ENCODE measurements at places on chromosomes 1 and 21.

GRCh38 chr1:99176753-99177152 is 87.5 kb upstream of the PLPPR4 start:
- no peak for DNase-seq

GRCh38 chr21:45332415-45332814 is 44.7 kb upstream of the POFUT2 start:
- no peak for DNase-seq

- peak; percentile 58 for DNase-seq
These were observed 13.7 kb downstream of the FGR start for GRCh38 chr1:27621051-27621920.

GRCh38 chr1:99849413-99849743 is 783 bp upstream of the AGL start:
- DNase-seq = no peak

GRCh38 chr1:206430031-206430983 is 40.0 kb upstream of the IKBKE start:
- DNase-seq = peak; percentile 61

DNA sequence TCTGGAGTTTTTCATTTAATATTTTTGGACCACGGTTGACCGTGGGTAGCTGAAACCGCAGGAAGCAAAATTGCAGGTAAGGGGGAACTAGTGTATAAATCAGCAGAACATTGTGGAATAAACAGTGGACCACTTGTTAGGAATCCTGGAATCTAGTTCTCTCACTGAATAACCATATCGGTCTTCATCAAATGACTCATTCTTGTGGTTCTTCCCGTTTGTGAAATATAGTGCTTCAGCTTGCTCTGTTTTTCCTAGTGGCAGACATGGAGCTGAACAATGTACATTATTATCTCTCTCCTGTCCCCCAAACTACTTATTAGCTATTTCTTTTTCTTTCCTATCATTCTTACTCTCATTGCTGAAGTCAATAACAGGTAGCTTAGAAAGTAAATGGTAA is 61.9 kb downstream of the HSPA13 start:
- DNase-seq = peak; percentile 0

GRCh38 chr1:91133248-91133647 is 111.4 kb upstream of the ZNF644 start:
- no peak for DNase-seq

GRCh38 chr1:81470275-81470674 is 330.5 kb upstream of the ADGRL2 start:
- DNase-seq = no peak

- DNase-seq = no peak
These were observed 74.9 kb downstream of the MATN1 start for GRCh38 chr1:30648408-30649000.

DNA sequence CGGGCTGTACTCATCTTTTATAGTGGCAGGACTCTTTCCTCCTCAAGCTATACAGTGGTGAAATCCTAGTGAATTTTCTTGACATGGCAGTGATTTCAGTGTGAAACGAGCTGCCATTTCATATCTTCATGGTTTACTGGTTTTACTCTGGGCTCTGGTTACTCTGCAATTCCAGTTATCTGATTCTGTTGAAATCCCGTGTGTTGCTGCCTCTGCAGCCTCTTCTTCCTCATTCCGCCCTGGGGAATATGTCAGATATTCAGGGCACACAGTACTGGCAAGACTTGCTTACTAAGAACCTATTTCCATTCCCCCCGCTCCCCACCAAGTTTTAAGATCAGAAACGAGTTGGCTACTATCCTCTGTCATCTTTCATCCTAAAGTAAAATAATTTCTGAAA is 7.9 kb upstream of the OR2B11 start:
- DNase-seq = no peak

GRCh38 chr1:8294170-8294697 is 23.7 kb upstream of the SLC45A1 start:
- no peak for DNase-seq

GRCh38 chr1:234719454-234720251 is 109.7 kb upstream of the IRF2BP2 start:
- no peak for DNase-seq

DNA sequence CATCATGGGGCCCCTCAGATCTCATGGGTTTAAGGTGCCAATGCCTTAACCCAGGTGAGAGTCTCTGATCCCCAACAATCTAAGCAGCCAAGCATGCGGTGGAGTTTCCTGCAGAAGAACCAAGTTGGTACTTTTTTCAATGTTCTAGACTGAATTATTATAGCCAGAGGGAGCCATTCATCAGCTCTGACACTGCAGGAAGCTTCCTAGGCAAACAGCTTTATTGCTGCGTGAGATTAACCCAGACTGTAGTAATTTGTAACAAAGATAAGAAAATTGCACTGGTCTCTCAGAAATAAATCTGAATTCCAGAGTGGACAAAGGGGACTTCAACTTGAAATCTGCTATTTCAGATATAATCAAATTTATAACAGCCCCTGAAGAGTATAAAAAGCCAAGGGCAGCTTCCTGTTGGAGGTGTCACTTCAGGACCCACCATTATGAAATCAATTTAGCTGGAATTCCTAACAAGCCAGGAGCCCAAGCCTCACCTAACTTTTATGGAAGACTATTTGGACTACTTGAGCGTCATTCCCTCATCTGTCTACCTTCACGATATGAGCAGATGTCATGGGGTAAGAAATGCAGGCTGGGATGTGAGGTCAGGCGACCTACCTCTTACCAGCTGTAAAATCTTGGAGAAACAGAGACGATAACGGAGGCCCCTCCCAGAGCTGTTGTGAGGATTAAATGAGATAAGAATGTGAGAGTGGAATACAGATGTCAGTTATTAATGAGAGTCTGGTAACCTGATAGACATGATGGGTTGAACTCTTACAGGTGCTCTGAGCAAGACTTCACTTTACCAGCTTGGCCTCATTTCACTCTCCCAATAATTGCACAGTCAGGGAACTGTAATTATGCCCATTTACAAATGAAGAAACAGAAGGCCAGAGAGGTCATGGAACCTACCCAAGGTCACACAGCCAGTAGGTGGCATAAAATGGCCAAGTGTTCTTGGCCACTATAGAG is 135.1 kb downstream of the RRAGC start:
- DNase-seq = no peak

GRCh38 chr1:7531562-7532340 is 239.3 kb upstream of the VAMP3 start:
- no peak for DNase-seq

GRCh38 chr1:159089184-159089791 is 12.7 kb upstream of the AIM2 start:
- no peak for DNase-seq

- DNase-seq = peak; percentile 74
These were observed 13.5 kb downstream of the TRAF3IP3 start for GRCh38 chr1:209769171-209769904.

DNA sequence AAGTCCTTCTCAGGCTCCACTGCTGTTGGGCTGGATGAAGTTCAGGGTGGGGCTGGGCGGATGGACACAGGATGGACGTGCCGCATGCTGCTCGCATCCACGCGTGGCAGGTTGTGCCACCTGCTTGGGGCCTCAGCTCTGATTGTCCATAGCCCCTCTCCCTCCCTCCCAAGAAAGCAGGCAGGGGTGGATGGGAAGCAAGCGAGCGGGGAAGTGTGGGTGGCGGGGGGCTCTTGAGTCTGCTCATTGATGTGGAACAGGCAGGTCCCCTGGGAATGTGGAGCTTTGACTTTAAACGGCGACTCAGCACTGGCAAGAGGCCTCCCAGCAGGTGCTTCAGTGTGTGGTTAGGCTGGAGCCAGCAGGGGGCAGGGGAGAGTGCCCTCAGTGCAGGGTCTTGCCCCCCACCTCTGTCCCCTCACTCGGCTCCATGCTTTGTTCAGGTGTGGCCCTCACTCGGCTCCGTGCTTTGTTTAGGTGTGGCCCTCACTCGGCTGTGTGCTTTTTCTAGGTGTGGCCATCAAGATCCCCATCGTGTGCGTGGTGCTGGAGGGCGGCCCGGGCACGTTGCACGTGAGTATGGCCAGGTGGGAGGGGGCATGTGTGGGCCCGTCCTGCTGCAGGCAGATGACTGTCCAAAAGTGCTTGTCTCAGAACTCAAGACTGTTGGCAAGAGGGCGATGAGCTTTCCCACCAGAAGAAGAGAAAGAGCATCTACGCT is 23.9 kb downstream of the TRPM2 start:
- DNase-seq = no peak

GRCh38 chr1:226560243-226560642 is 11.7 kb downstream of the STUM start:
- DNase-seq = no peak

DNA sequence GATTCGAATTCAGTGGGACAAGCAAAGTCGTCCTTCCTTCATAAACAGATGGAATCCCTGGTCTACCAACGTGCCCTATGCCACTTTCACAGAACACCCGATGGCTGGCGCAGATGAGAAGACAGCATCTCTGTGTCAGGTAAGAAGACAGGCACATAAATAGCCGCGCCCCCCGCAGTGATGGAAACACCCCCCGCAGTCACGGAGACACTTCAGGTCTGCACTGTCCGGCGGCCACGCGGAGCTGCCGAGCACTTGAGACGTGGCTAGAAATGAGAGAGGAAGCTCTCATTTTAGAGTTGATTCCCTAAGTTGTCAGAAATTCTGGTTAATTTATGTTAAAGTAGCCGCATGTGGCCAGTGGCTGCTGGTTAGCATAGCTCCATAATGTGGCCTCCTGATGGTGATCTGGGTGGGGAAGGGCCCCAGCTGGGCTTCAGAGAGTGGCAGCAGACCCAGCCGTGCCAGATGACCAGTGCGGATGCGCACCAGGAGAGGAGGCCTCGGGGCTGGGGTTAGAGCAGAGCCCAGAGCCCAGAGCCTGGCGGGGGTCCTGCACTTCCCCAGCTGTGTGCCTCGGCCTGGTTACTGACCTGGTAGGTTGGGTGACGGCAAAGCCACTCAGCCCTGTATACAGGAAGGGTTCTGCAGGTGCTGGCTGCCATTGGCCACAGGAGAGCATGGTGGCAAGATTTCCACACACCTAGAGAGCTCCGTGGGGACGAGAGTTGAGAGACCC is 2.9 kb downstream of the TPRG1L start:
- no peak for DNase-seq

DNA sequence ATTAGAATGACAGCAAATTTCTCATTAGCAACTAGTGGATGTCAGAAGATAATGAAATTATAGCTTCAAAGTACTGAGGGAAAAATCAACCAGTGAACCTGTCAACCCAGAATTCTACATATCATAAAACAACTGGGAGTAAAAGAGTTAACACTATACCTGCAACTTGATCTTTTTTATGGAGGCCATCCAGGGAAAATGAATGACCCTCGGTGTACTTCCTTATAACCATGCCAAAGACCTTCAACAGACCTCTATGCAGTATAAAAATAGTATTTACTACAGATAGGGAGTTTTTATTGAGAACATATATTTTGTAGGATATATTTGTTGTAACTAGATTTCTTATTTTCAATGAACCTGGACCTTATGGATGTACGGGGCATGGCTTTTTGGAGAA is 392.5 kb upstream of the ZRANB2 start:
- DNase-seq = no peak

Data from astrocyte of the hippocampus (primary cell).